ENCODE measurements at places on chromosomes 2 and 18.

DNA sequence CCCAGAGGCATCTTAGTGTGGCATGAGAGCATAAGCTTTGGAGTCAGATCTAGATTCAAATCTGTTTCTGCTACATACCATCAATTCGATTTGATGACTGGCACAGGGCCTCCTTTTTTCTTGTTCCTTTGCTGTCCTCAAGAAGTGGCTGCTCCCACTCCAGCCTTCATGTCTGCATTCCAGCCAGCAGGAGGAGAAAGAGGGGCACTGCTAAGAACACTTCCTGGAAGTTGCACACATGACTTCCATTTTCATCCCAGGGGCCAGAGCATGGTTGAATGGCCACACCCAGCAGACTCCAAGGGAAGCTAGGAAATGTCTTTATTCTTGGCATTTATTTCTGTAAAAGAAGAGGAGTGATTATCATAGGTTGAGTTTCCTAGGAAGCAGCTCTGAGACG lies 50.4 kb downstream of the EML6 start:
- no peak for DNase-seq

DNA sequence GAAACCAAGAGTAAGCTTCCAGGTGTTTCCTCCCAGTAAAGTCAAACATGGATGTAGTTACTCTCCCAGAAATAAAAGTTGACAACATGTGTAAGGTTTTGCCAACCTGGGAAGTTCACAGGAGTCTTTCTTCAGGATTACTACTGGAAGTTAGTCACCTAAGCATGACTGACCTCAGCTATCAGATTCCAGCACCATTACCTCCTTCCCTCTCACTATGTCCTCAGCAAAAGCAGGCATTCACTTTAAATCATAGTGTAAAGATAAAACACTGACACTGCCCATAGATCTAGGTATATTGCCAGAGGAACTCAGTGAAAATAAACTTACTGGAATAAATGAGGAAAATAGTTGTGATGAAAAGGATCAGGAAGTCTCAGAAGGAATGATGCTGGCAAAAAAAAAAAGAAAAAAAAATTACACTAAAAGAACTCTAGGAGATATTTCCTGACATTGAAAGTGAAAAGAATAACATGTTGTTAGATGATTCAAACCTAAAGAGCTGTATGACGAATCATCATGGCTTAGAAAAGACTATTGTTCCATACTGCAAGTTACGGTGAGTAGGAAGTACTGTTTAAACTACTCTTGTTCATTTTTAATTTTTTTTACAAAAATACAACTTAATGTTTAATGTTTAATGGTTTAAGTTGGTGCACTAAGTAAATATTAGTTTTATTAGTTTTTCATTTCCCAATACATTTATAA lies 484.5 kb upstream of the ZNF804A start:
- no peak for DNase-seq

GRCh38 chr2:213689585-213689984 lies 405.3 kb downstream of the SPAG16 start:
- DNase-seq = no peak

DNA sequence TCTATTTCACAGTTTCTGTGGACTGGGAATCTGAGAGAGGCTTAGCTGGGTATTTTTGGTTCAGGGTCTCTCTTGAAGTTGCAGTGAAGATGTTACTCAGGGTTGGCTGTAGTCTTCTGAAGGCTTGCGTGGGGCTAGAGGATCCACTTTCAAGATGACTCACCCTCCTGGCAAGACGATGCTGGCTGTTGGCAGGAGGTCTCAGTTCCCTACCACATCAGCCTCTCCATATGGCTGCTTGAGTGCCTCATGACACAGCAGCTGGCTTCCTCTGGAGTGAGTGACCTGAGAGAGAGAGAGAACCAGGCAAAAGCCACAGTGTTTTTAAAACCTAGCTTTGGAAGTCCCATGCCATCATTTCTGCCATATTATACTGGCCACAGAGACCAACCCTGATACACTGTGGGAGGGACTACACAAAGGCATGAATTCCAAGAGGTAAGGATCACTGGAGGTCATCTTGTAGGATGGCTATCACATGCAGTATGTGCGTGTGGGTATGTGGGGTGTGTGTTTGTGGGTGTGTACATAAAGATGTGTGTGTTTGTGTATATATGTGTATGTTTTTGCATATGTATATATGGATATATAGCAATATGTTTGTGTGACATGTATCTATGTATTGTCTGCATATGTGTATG lies 25.1 kb downstream of the DNPEP start:
- DNase-seq = no peak

- no peak for DNase-seq
Observed at GRCh38 chr18:27017901-27018500, 152.5 kb upstream of the AQP4 start.

DNA sequence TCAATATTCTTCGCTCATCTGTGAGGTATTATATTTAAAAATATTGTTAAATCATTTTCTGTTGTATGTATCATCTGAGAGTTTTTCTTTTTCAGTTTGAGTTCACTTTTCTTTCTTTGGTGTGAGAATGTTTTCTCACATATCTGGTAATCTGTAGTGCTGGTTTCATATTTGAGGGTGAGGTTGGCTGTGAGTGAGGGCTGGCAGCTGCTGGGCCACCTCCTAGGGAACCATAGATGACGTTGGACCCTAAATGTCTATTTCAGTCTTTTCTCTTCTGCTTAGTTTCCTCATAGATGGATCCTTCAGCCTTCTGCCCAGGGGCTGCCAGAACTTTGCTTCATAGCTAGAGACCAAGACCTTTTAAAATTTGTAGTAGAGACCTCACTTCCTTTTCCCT lies 33.5 kb downstream of the MGAT5 start:
- no peak for DNase-seq

GRCh38 chr2:127640082-127641072 lies 5.6 kb upstream of the GPR17 start:
- no peak for DNase-seq

GRCh38 chr2:206275312-206276055 lies 1.0 kb downstream of the ZDBF2 start:
- DNase-seq = no peak

DNA sequence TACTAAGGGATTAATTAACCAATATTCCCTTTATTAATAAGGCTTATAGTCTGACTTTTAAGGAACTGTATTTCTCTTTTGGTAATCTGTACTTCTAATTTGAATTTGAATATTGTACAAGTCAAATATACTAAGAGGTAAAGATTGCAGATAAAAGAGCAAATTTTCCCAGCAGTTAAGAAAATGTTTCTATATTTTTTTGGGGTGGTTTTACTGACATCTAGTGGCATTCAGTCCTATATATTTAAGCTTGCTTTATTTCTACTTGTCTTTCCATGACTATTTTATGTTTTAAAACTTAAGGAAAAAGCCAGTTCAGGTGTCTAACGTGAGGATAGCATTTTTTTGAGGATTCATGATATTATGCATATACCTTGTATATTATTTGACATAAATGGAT lies 41.6 kb downstream of the TDRD15 start:
- DNase-seq = no peak
